CD4-positive, alpha-beta T cell treated with Interferon gamma for 1 hour (primary cell): ENCODE measurements at places on chromosomes 1 and 21.

DNA sequence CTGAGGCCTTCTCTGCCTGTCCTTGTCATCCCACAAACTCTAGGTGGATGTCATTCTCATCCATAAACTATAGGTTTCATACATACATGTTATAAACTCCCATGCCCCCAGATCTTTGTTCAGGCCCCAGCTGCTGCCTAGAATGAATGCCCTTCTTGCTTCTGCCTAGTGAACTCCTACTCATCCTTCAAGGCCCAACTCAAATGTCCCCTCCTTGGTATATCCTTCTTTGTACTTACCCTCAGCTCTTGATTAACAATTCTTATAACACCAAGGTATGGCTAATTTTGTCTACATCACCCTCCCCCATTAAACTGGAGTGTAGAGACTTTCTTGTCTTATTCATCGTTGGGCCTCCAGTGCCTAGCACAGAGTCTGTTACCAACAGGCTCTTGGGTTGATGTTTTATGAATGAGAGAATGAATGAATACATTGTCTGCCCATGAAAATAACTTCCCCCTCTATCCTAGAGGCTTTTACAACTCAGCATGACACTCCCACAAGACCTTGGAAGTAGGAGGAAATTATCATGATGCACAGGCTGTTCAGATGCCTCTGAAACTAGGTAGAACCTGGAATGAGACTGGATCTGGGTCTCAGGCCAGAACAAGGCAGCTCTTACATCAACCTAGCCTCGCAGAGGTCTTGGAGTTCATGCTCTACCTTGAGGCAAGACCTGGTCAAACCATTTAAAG lies 26.9 kb downstream of the EPHB2 start:
- DNase-seq, result no peak

DNA sequence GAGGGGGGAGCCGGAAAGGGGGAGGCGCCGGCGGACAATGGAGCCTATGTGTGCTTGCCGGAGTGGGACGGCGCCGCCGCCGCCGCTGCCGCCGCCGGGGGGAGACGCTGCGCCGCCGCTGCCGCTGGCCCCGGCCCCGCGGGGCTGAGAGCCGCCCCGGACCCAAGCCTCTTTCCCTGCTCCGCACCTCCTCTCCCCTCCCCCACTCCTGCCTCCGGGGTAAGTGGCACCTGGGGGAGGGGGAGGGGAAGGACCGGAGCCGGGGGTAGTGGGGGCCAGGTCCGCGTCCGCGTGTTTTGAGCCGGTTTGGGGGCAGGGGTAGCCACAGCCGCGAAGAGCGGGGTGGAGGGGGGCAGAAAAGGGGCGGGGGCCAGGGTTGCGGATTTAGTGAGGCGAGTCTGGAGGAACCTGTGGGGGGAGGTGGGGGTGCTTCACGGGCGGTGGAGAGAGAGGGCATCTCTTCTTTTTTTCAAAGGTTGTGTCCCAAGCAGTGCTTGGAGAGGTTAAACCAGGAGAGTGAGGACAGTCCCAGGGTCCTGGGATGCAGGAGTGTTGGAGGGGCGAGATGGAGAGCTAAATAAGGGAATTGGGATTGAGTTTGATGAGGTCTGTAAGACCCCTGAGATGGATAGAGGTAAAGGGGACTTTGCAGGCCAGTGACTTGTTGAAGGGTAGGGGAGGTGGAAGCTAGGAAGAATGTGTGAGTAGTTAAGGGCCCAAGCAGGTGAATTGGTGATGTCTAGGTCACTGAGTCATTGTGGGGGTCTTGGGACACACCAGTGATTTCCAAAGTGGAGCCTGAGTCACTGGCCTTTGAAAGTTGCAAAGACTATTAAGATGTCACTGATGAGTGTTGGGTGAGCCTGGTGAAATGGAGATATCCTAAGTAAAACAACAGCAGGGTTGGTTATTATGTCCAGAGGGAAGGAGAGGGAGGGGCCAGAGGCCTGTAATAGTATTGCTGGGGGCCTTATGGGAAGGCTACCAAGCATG lies 59.1 kb downstream of the BCL9 start:
- no peak for DNase-seq

DNA sequence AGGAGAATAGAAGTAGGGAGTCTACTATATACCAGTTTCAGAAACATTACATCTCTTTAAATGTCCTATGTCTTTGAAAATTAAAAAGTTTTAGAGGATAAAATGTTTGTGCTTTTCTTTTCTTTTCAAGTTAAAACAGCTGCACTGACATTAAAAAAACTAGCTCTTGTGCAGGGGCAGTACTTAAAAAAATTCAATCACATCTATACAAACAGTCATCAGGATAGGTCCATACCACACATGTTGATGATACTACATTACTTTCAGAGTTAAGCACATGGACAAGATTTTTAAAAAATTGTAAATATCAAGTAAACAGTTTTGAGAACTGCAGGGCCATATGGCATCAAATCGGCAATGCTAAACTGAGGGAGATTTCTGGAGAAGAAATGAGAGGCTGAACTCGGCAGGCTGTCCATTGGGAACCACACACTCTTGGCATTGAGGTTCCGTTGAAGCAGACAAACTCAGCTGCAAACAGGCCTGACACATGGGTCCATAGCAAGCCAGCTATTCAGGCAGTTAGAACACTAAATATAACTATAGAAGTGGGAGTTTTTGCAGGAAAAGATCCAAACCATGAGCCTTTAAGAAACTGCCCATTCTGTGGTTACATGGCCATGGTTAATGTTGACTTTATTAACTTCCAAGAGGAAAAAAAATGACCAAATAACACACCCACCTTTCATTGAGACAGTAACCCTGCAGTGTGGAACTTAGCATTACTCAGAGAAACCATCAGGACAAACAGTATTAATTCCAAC lies 84.5 kb upstream of the BCL10 start:
- DNase-seq, result no peak

DNA sequence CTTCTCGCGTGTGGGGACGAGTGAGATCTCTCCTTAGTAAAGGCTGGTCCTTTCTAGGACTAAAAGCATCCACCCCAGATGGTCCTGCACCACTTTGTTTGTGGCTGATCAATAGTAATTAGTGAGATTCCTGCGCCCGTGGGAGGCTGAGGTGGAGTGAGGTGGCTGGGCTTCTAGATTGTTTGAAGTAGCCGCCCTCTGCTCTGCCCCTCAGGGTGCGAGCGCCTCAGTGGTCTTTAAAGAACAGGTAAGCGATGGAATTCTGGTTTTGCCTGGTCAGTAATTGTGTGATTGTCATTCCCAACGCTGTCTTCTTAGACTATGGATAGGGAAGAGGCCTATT lies 20.7 kb downstream of the PEX14 start:
- no peak for DNase-seq

- DNase-seq, result no peak
Observed at GRCh38 chr1:204523605-204524215, 7.5 kb downstream of the MDM4 start.

DNA sequence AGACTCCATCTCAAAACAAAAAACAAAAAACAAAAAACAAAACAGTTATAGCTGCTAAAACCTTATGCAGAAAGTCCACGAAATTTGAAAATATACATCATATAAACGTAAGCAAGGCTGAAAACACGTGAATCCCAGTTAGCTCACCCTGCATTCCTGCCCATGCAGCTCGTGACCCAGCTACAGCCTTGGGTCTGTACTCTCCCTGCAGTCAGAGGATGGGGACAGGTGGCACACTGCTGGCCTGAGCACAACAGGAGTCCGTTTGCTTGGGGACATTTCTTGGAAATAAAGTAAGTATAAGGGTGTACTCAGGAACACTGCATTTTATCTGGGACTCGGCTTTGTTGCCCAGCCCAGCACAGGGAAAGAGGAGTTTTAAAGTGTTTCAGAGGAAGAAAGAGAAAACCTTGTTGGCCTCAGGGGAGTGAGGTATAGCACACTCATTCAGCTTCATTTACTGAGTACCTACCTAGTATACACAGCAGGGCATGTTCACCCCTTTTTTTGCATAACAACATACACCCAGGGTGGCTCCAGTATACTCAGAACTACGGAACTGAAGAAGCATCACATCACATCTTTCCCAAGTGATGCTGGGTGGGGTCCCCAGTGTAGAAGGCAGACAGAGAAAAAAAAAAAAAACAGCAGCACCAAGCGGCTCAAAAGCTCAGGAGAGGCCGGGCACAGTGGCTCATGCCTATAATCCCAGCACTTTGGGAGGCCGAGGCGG lies 44.1 kb downstream of the CAPZB start:
- no peak for DNase-seq

DNA sequence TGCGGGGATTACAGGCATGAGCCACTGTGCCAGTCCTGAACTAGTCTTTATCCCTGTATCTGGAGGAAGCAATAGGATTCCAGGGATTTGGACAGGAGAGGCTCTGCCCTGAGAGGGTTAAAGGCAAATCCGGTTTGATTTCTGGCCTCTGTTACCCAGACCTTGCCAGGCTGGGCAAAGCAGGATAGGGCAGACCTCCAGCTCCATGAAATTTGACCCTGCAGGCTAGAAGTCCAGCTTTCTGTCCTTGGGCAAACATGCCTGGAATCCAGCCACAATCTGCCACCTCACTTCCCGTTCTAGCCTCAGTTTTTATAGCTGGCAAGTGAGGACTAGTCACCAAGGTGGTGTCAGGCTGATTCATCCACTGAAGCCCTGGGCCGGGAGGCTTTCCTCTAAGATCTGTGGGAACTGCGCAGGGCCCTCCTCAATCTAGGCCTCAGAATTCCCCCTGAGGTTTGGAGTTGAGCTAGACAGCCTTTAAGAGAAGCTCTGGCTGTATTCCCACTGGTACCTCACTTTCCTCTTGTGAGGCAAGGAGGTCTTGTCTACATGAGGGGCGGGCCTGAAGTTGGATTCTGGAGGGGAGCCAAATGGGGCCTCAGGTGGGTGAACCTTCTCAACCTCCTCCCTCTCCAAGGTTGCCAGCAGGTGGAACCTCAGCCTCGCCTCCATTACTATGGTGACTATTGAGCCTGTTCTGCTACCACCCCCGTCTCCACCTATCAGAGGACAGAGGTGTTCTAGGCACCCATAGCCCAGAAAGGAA lies 7.0 kb upstream of the P3R3URF start:
- DNase-seq, result no peak

GRCh38 chr1:91282695-91283420 lies 121.8 kb downstream of the HFM1 start:
- DNase-seq, result no peak
